ENCODE measurements at places on chromosomes 12 and 14.

- DNase-seq = no peak
Observed at GRCh38 chr14:49970474-49971147, 77.7 kb downstream of the ARF6 start.

DNA sequence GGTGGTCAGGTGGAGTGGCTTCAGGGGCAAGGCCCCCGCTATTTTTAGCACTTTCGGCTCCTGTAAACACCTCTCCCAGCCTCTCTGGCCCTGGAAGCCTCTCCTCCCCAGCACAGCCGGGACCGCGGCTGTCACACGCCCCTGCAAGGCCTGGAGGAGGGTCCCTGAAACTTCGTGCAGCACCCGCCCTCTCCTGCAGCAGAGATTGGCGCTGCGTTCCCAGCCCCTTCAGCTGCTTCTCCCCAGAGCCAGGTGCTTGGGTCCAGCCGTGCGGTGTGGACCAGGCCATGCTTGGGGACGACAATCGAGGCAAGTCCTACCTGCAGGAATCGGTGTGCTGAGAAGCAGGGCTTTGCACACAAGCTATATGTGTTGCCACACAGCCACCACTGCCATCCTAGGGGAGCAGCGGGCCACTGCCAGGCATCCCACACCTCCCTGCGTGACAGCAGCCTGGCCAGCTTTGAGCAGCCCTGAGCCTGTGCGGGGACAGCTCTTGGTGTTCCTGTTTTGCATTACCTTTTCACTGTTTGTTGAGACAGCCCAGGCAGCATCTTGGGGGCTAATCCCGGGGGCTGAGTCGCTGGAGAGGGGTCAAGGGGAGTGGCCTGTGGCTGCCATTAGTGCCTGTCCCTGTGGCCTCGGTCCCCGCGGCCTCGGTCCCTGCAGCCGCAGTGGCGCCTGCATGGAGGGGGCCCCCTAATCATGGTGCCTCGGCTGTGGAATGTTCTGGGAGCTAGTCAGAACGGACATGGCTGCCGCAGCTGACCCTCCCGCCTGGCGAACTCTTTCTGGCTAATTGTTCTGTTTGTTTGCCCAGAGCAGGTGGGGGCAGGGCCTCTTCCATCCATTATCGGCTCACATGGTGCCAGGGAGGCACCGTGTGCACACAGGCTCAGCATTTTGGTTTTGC, 27.6 kb upstream of the TRAF3 start:
- DNase-seq = no peak

DNA sequence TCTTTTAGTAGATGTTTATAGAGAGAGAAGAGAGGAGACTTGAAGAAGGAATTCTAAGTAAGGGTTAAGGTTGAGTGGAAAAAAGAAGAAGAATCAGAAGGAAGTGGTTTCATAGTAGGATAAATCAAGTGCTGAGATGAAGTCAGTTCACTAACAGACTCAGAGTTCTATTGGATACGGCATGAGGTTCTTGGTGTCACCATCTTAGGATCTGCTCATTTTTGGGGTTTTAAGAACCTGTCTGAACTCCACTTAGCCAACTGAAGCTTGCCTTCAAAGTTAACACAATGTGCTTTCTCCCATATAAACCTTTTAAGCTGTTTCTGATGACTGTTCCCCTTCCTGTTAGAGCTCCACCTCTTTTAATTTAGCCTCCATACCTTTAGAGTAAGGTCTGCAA, 152.6 kb downstream of the PRKCH start:
- DNase-seq = no peak

GRCh38 chr12:24109381-24110039, 160.0 kb upstream of the SOX5 start:
- DNase-seq = no peak

- no peak for DNase-seq
Observed at GRCh38 chr12:59084511-59085375, 164.4 kb upstream of the LRIG3 start.

- no peak for DNase-seq
Observed at GRCh38 chr14:94123296-94123695, 6.1 kb downstream of the IFI27L2 start.

GRCh38 chr12:128402486-128403243, 135.7 kb downstream of the TMEM132C start:
- DNase-seq = no peak

DNA sequence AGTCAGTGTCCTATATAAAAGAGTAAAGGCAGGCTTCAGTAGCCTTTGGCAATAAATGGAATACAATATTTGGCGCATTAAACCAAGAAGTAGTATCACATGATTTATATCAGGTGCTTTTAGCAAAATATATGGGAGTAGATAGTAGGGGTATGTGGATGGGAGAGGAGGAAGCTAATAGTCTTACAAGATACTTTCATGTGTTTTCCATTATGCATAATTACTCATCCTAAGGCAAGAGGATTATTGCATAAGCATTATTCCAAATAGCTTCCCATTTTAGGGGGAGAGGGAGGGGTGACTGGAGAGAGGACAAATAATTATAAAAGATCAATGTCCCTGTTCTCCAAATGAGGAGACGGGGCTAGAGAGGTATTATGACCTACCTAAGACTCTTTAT, 104.3 kb downstream of the DUSP6 start:
- DNase-seq = no peak

DNA sequence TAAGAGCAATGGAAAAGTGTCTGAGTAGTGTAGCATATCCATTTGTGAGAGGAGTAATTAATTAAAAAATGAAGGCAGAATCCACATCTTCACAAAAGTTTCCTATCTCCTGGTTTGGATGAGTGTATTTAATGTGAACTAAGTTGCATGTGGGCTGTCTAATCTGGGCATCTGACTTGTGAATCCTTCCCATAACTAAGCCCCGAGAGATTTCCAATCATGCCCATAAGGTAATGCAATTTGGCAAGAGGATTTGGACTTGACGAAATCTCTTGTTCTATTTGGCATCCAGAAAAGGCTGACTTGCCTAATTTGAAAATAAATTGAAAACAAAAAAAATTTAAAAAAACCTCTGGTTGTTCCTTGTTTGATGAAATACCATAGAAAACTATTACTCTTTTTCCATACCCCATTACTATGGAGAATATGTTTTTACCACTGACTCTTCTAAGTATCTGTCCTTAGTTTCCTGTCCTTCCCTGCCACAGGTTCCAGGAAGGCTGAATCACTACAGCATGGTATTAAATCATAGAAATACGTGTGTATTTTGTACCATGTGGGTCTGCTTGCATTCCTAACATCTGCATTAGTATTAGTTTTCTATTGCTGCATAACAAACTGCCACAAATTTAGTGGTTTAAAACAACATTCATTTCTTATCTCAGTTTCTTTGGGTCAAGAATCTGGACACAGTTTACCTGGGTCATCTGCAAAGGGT, 48.4 kb downstream of the ETV6 start:
- no peak for DNase-seq

DNA sequence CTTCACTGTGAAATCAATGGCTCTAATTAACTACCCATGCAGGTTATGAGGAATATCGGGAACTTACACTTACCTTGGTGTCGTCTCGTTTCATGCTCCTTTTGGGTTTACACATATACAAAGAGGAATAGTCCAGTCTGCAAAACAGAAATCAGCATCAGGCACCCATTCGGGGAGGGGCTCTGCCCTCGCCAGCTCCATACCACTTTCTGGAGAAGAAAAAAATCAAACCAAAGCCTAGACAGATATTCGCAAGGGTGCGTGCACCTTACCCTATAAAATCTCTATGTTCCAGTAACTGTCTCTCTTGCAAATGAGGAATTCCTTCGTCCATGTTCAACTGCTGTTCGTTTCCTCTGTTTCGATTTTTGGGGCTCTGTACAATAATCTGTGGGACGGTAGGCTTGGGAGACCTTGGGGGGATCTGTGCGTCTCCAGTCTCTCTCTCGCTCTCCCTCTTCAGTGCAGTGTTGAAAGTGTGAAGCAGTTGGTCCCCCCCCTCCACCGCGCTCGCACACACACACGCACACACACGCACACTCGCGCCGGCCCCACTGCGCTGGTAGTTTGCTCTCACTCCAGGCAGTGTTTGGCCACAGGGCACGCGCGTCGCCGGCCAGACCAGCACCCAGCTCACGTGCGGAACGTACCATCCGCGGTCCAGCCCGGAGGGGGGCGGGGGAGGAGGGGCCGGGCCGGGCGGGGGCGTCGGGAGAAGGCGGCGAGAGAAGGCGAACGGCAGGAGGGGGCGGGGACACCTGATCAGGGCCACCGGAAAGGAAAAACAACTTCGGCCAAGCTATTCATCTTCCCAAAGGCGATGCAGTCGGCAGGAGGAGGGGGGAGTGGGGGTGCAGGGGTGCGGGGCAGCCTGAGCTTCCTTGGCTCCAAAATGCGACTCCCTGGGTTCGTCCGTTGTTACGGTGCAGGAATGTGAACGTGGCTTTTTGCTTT, at the start of gene BHLHE41:
TSS of gene BHLHE41 (minus strand) at position 592 of the 954 bp plus-strand sequence. CDS start at position 334, 258 bp downstream.
- DNase-seq = no peak

DNA sequence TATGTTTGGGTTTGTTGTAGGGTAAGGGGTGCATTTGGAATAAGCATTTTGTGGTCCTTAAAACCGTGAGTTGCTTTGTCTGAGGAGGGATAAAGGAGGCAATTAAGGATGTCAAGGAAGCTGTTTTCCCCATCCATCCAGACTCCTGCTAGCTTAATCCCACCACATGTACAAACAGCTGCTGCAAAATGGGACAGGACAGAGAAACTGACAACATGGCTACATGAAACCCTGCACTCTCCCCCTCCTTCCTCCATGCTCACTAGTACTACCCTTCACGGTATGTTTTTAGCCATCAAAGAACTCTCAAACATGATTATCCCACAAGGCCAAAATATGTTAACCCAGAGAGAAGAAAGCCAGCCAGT, 20.6 kb downstream of the ST8SIA1 start:
- no peak for DNase-seq

GRCh38 chr12:68957273-68957672, 24.3 kb upstream of the CPM start:
- no peak for DNase-seq

- no peak for DNase-seq
Observed at GRCh38 chr14:32381869-32382268, 52.8 kb downstream of the AKAP6 start.

- no peak for DNase-seq
Observed at GRCh38 chr14:71665157-71665556, 267.1 kb upstream of the RGS6 start.

DNA sequence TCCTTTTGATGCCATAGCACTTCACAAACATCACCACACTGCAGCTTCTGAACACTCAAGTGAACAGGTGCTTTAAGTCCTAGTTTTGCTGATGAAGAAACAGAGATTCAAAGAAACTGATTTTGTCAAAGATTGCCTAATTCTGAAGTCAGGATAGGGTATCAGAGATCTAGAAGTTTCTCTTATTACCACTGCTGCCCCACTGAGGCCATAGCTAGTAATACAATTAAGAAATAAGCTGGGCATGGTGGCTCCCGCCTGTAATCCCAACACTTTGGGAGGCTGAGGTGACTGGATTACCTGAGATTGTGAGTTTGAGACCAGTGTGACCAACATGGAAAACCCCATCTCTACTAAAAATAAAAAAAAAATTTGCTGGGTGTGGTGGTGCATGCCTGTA, 458.3 kb upstream of the SEL1L start:
- no peak for DNase-seq

- DNase-seq = no peak
Observed at GRCh38 chr12:57934819-57935218, 6.5 kb upstream of the ATP23 start.

DNA sequence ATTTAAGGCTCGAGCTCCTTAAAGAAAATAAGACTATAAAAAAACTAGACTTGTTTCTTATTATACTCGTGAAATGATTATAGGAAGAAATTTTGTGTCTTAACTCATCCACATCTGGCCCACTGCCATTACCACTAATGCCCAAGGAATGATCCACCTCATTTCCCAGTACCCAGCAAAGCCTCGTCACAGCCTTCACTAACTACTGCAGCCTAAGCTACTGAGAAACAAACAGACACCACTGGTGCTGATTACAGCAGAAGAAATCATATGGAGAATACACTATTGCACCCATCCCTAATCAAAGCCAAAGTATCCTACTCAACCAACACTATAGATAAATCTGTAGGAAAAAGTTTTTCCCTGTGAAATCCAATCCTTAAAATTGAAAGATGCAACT, 205.3 kb upstream of the NAV3 start:
- no peak for DNase-seq

GRCh38 chr14:97179573-97179972, 382.4 kb downstream of the VRK1 start:
- no peak for DNase-seq

GRCh38 chr14:105885561-105886320, 359.4 kb downstream of the TMEM121 start:
- DNase-seq = no peak

DNA sequence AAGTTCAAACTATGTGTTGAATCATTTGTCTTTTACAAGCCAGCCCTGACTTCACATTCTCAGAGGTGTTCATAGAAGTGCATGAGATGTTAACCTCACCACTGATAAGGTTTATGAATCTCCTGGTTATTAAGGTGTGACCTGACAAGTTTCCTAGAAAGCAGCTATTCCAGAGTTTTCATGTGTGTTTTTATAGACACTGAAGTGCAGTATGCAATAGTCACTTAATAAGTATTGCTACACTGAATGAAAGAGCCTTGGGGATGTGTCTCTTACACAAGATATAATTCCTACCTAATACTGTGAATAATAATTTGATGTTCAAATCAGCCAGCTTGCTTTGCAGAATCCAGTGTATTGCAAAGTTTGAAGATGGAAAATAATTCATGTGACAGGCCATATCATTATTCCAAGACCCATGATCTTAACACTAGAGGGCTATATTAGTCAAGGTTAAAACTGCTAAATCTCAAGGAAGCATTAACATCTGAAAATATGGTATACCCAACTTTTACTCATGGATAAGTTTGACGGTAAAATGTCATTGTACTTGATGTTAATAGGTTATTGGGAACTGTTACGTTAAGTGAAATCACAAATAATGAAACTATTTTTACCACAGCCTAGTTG, 13.0 kb downstream of the SLC25A3 start:
- DNase-seq = no peak

- no peak for DNase-seq
Observed at GRCh38 chr14:32109676-32110547, 32.8 kb downstream of the ARHGAP5 start.

- DNase-seq = no peak
Observed at GRCh38 chr12:117202033-117202432, 11.8 kb upstream of the FBXO21 start.

DNA sequence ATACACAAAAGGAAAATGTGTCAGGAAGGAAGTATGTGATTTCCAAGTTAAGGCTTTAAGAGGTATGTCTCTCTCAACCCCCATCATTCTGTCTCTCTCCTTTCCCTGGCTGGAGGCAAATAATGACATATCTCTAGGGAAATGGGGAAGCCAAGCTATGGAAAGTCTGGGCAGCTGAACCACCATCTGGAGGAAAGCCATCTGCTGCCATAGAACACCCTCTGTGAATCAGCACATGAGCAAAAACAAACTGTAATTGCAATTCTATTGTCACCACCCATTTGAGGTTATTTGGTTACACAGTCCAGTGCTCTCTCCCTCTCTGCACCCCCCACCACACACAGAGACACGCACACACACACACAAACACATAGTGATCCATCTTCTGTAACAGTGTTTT, 766.2 kb downstream of the FLRT2 start:
- peak; percentile 70 for DNase-seq

Data from NCI-H1930 (cell line).